ENCODE measurements at places on chromosomes 6 and 20.
A peak's percentile ranks its signal among the peaks of the same experiment; 100 is the strongest.

DNA sequence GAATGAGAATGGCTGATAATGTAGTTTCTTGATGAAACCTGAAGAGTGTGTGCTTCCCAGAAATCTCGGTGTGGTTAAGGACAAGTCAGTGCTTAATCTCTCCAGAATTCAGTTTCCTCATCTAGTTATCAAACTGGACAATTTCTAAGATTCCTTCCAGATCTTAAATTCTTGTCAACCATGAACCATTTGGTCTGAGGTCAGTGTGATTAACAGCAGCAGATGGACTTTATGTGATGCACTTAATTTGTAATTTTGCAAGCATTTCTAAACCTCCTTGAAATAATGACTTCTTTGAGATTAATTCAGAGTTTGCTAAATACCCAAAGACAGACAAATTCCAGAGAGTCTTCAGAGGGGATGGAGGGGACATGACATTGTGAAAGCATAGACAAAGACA lies 160.3 kb downstream of the KIF16B start:
- peak; percentile 77 for DNase-seq

GRCh38 chr6:81105998-81106397 lies 646.5 kb downstream of the TENT5A start:
- peak; percentile 32 for DNase-seq

GRCh38 chr20:1993986-1994385 lies at the start of gene PDYN:
Gene PDYN (minus strand): TSS chr20:1994058. CDS start chr20:1983084, 10,974 bp downstream.
- DNase-seq, result no peak

GRCh38 chr20:60011512-60012507 lies 53.6 kb downstream of the CDH26 start:
- DNase-seq, result peak; percentile 96

- DNase-seq, result no peak
Observed at GRCh38 chr6:30670760-30671527, 1.9 kb downstream of the DHX16 start.

- peak; percentile 85 for DNase-seq
Observed at GRCh38 chr20:19947611-19948264, 69.4 kb upstream of the NAA20 start.

- no peak for DNase-seq
Observed at GRCh38 chr6:33797626-33798342, 6.0 kb downstream of the MLN start.

DNA sequence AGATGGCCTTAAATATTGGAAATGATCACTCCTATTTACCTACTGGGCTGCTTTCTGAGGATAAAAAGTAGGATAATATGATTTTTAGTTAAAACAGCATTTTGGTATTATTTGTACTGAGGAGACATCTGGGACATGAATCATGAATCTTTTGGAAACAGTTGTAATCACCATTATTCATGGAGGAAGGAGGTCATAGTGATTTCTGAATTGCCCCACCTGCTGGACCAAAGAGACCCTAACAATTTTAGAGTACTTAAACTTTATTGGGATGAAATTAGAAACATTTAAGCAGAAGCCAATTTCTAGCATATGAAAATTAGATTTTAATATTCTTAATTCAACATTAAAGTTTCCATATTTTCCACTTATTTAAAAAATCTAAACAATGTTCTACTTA lies 108.4 kb upstream of the SIM1 start:
- DNase-seq, result peak; percentile 76

DNA sequence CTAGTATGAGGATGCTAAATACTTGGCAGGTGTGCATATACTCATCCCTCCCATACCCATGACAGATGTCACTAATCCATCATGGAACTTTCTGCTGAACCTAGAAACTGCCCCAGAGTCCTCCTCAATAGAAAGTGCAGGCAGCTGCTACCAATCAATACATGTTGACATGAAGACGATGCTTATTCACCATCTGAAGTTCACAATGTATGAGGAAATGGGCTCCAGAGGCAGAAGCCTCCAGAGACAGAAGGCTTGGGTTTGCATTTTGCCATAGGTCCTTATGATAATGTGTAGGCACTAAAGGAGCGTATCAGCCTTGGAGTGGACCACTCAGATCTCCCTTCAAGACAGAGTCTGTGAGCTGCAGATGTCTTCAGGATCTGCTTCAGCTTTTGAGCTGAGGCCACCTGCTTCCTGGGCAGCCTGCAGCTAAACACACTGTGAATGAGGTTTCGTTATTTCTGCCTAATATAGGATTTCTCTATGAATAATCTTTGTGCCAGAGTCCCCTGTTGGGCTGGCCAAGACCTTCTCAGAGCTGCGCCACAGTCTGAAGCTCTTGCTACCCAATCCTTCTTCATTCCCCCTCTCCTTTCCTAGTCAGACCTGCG lies 7.5 kb upstream of the KIAA1755 start:
- no peak for DNase-seq

DNA sequence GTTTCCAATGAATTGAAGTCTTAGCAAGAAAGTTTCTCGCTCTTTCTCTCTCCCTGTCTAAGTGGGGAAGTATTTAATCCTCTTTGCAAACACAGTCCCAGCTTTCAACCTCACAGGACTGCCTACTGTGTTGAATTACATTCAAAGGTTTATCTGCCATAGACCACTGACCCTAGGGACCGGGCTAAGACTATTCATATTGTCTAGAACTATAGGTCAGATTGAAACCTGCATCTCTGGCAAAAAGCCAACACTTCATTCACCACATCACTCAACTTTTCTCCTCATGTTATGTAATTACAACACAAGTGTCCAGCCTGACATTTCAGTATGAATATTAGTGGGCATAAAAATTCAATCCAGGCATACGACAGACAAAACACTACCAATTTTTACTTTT lies 314.7 kb upstream of the RSPO3 start:
- no peak for DNase-seq

- no peak for DNase-seq
Observed at GRCh38 chr6:86016567-86016966, 373.9 kb upstream of the SYNCRIP start.

GRCh38 chr6:113202852-113203714 lies 654.1 kb upstream of the MARCKS start:
- no peak for DNase-seq

DNA sequence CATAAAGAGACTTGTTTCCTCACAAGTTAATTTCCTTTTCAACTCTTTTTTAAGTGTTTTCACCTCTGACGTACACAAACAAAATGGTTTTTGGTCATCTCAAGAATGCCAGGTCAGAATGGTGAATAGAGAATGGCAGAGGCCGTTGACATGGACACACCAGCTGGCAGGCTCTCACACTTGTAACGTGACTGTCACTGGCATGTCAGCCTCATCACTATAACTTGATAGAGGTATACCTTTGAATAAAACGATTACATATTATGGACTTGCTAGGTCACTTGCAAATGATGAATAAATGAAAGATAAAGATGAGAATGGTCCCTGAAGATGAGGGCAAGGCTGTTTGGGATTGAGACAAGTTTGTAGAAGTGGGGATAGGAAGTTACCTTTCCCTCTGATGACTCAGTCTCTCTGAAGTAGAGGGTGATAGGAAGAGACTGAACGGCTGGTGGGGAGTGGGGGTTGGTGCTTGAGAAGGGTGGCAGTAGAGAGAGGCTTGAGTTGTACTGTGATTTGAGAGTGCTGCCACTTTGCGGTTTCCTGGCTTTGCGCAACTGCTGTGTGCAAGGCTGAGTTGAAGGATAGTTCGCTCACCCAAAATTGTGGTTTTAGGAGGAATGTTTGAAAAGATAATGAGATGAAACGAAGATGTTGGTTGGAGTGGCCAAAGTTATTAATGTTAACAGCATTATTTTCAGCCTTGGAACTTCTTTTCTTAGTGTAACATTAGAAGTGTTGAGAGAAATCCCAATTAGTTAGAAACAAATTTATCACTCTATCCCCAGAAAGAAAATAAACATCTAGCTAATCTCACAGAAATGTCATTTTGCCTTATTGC lies 30.3 kb downstream of the TBPL1 start:
- DNase-seq, result no peak

- no peak for DNase-seq
Observed at GRCh38 chr20:46458866-46459750, 52.7 kb upstream of the ELMO2 start.

- no peak for DNase-seq
Observed at GRCh38 chr6:39388606-39389483, 66.3 kb upstream of the KCNK16 start.

DNA sequence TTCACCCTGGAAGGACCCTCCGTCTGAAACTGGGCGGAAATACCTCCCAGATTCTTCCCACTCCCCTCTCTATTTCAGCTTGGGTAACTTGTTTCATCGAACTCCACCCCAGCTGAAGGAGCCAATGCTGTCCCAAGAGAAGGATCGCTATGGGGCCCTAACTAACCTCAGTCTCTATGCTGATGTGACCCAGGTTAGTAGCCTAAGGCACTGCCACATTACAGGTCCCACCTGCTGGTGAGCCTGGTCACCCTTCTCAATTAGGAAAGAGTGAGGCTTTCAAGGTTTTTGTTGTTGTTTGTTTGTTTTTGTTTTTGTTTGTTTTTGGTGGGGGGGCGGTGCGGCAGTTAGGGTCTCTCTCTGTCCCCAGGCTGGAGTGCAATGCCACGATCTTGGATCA lies 168.4 kb downstream of the OR2B2 start:
- no peak for DNase-seq

- peak; percentile 12 for DNase-seq
Observed at GRCh38 chr6:21478883-21479539, 114.5 kb upstream of the SOX4 start.

GRCh38 chr6:37085198-37085597 lies 79.7 kb downstream of the FGD2 start:
- no peak for DNase-seq

DNA sequence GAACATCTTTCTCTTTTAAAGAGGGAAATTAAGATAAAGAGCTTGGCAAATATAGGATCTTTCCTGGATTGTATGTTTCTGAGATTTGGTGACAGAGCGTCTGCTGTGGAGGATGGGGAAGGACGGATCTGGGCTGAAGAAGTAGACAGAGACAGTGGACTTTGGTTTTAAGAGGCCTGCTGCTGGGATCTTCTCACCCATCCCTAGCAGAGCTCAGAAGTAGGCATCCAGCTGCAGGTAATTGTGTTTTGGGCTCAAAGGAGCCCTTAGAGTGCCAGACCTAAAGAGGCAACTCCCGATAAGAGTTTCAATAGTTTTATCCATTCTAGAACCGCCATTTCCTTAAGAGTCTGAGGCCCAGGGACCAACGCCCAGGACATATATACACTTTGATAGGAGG lies 20.8 kb downstream of the LAMA2 start:
- DNase-seq, result no peak

DNA sequence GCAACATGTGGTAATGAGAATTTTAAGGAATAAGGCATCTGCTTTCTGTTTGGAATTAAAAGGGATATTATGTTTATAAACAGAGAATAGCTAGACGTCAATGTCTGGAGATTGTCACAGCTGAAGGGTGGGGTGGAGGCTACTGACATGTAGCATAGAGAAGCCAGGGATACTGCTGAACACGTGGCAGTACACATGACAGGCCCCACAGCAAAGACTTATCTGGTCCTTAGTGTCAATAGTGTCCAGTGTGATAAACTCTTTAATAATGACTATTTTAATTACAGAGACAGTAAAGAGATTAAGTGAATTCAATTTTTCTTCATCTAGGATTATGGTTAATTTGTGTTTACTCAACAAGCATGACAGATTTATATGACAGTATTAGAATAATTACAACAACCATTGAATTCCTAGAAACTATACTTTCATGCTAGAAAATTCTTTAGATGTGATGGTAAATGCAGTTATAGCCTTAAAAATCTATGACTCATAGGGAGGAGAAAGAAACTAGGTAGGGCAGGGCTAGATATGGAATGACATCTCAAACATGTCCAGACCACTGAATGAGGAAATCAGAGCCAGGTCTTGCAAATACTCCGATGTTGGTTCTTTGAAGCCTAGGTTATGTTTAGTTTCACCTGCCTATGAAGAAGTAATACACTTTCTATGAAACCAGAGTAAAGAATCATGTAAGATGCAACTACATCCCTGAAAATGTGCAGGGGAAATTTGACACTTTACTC lies 399.5 kb downstream of the PHF3 start:
- no peak for DNase-seq

DNA sequence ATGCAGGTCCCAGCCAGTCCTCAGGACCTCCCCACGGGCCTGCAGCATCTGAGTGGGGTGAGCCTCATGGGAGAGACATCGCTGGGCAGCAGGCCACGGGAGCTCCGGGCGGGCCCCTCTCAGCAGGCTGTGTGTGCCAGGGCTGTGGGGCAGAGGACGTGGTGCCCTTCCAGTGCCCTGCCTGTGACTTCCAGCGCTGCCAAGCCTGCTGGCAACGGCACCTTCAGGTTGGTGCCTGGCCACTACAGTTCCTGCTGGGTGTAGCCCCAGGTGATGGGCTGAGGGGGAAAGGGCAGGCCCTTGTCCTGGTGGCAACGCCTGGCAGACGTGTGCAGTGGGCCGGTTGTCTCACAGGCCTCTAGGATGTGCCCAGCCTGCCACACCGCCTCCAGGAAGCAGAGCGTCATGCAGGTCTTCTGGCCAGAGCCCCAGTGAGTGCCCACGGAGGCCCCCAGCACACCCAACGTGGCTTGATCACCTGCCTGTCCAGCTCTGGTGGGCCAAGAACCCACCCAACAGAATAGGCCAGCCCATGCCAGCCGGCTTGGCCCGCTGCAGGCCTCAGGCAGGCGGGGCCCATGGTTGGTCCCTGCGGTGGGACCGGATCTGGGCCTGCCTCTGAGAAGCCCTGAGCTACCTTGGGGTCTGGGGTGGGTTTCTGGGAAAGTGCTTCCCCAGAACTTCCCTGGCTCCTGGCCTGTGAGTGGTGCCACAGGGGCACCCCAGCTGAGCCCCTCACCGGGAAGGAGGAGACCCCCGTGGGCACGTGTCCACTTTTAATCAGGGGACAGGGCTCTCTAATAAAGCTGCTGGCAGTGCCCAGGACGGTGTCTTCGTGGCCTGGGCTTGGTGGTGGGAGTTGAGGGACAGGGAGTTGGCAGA lies 787 bp upstream of the TNFRSF6B start:
- no peak for DNase-seq

GRCh38 chr6:33577106-33577535 lies 3.0 kb downstream of the BAK1 start:
- no peak for DNase-seq

DNA sequence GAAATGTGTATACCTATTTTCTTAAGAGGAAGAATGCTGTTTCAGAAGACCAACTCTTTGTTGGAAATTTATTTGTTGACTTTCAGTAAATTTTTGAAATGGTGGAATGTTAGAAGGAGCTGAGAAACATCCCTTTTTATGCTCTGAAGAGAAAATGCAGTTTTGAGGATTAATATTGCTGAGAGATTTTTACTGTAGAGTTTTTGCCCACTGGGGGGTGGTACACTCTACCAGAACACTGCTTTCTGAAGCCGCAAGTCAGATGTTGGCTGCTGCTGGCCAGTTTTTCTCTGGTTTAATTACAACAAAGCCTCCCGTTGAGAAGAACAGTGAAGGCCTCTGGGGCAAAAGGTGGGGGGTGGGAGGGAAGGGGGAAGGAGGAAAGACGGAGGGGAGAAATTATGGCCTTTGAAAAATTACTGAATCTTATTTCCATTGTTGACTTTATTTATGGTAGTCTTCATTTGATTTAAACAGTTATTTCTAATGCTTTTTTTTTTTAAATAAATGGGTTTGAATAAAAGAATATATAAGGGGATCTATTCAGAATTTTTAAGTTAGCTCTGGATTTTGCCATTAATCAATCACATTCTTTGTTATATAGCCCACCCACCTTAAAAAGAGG lies 3.0 kb downstream of the FLRT3 start:
- peak; percentile 76 for DNase-seq
